Pulmonary artery endothelial cell (primary cell): ENCODE measurements at places on chromosomes 16 and 17. TPM values are rescaled to one million over a fixed set of nuclear protein-coding genes. Genes with fewer than 3 reads are reported as not detected.
A peak's percentile ranks its signal among the peaks of the same experiment; 100 is the strongest.

GRCh38 chr17:27290916-27291598 is 2.9 kb upstream of the WSB1 start:
- DNase-seq, result no peak

GRCh38 chr17:13584701-13585080 is 17.0 kb downstream of the HS3ST3A1 start:
- no peak for DNase-seq

ZNF821 gene
- total RNA-seq, result 4.7 and 5.2 TPM in 2 replicates

DNA sequence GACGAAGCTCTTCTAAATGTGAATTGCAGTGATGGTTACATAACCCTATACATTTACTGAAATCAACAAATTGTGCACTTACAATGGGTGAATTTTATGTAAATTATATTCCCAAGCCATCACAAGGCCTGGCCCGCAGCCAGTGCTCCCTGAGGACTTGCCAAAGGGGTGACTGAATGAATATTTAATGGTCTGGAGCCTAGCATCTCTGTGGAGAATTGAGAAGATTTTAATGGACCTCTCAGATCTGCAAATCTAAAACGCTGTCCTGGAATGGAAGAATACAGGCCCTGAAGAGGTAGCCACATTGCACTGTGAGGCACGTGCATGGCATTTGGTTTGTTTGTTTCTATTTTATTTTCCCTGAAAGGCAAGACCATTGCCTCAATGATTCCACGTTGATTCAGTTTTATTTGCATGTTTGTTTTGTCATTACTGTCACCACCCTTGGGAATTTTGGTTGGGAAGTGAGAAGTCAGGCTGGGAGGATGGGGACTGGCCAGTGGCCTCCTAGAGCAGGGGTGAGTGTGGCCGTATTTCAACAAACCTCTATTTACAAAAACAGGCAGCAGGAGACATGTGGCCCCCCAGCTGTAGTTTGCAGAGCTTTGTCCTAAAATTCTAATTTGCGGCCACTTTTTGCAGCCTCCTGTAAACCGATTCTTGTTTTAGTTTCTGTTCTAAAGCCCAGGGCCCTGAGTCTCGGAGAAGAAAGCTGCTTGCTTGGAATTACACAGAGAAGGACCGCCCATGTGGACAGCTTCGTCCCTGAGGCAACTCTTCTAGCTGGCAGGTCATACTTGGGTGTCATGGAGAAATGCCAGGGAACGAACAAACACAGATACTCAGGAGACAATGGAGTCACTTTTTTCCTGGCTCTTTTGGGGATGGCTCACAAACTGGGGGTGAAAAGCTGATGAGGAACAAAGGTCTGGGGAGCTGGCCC is 40.5 kb upstream of the GCSH start:
- no peak for DNase-seq

GRCh38 chr17:35051183-35051578 is 12.3 kb downstream of the RFFL start:
- no peak for DNase-seq

WFDC1 gene
- total RNA-seq, result not detected in 2 replicates

CDH1 gene
- under 0.01 and 0.14 TPM in 2 replicates for total RNA-seq

GRCh38 chr17:74430385-74430705 is 1.5 kb upstream of the GPRC5C start:
- no peak for DNase-seq

- DNase-seq, result no peak
Measured at GRCh38 chr17:80195671-80196529, 24.2 kb downstream of the SGSH start.

DNA sequence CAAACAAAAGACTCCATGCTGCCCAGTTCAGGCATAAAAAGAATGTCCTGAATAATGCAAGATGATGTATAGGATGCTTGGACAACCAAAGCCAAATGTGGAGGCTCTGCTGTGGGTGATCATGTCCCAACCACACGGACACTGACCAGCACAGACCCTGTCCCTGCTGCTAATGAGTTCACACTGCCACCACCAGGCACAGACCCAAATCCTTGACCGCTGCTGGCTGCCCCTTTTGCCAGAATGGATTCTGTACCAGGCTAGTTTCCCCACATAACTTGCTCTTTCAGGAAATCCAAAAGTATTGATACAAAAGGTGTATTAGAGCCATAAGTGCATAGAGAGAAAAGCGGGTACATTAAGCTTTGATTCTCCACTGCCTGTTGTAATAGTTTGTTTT is 60.9 kb downstream of the XYLT1 start:
- DNase-seq, result no peak

DNA sequence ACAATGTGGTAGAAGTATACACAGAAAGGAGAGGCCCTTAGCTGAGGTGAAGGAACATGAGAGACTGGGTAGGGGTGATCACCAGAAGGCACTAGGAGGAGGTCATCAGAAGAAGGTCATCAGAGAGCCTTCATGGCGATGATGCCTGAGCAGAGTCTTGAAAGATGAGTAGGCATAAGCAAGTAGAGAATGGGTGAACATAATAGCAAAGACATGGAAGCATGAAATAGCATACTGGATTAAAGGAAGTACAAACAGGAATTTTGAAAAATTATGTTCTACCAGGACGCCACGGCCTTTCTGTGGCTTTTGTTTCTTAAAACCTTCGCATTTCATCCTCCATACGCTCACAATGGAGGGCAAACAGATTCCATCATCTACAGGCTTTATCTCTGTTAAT is 2.9 kb downstream of the IKZF3 start:
- no peak for DNase-seq

- DNase-seq, result no peak
Measured at GRCh38 chr17:10067446-10068143, 130.8 kb downstream of the GAS7 start.

- DNase-seq, result peak; percentile 91
Measured at GRCh38 chr17:42407289-42407836, 15.7 kb downstream of the CAVIN1 start.

CHST4 gene
- total RNA-seq, result not detected in 2 replicates

PITPNM3 gene
- 0.74 and 1.6 TPM in 2 replicates for total RNA-seq

GRCh38 chr17:78304549-78305037 is 55.3 kb downstream of the SOCS3 start:
- no peak for DNase-seq

LRRC75A gene
- 2.0 and 3.6 TPM in 2 replicates for total RNA-seq

CALB2 gene
- total RNA-seq, result not detected in 2 replicates

ZNF629 gene
- 6.1 and 7.8 TPM in 2 replicates for total RNA-seq

- DNase-seq, result no peak
Measured at GRCh38 chr17:74746922-74747321, 1.5 kb upstream of the NHERF1 start.

C17orf107 gene
- 0.71 and 0.92 TPM in 2 replicates for total RNA-seq

KRT31 gene
- not detected in 2 replicates for total RNA-seq

DOC2A gene
- 0.26 and 0.49 TPM in 2 replicates for total RNA-seq
